ENCODE measurements at places on chromosomes 1 and 21. TPM values are rescaled to one million over a fixed set of nuclear protein-coding genes. Genes with fewer than 3 reads are reported as not detected.

The FAM43B gene
- total RNA-seq, result not detected

The CBR3 gene
- total RNA-seq, result 12.8 TPM

The GBP3 gene
- total RNA-seq, result 25.5 TPM

The LCE5A gene
- not detected for total RNA-seq

The PRAMEF9 gene
- total RNA-seq, result not detected

The VWA5B1 gene
- total RNA-seq, result not detected

The BSND gene
- total RNA-seq, result not detected

The PTTG1IP gene
- 122 TPM for total RNA-seq

The GPR153 gene
- 43.1 TPM for total RNA-seq

The KCNE2 gene
- not detected for total RNA-seq

The ADCY10 gene
- total RNA-seq, result not detected

The SLC26A9 gene
- total RNA-seq, result 0.19 TPM

The PADI4 gene
- not detected for total RNA-seq

The ABCA4 gene
- 0.42 TPM for total RNA-seq

The METTL18 gene
- 7.4 TPM for total RNA-seq

The GJA8 gene
- total RNA-seq, result not detected

Data from airway epithelial cell (primary cell).